ENCODE measurements at places on chromosomes 1 and 21.

DNA sequence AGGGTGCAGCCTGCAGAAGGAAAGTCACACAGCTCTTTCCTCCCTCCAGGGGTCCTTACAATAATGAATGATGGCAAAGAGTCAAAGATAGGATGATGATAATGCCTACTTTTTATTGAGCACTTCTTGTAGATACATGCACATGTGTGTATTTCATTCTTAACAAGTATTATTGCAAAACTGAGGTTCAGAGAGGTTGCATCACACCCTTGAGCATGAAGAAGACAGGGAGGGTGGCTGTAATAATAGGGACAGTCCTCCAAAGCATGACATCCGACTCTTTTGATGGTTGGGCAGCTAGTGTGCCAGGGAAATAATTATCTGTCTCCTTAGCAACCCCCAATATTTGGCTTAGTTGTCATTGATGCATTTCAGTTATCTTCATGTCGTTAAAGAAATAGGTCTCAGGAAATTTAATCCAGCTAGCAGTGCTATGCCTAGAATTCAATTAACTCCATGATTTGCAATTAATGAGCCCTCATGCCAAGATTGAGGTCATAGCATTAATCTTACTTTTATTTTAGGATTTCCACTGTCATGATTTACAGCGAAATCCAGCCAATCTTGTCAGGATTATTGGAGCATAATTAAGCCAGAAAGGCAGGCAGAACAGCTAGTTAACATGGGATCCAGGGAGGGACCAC lies 35.0 kb downstream of the DNAJC6 start:
- DNase-seq: no peak

DNA sequence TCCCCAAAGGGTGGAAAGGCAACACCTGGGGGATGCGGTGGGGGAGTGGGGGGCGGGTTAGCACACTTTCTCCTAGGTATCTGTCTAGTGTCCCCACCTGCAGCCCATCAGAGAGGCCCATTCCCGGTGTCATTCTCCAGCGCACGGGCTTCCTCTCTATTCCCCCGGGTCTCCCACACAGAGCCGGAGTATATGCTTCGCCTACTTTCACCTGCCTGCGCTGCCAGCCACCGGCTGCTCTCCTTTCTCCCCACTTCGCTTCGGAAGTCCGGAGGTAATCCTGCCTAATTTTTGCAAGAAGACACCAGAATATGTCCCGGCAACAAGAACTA lies 852 bp downstream of the RGS7 start:
- DNase-seq: no peak

DNA sequence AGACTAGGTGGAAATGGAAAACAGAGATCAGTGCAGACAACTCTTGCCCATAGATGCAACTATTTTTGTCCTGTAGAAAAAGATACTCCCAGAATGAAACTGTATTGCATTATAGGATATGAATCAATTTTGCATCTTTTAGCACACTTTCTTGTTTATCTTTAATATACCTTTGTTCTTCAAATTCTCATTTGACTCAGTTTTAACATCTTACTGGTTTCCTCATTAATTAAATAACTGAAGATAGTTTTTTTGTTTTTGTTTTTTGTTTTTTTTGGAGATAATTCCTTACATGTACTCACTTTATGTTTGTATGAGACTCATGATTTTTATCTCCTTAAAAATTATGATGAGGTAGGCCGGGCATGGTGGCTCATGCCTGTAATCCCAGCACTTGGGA lies 10.9 kb upstream of the CAMTA1 start:
- DNase-seq: no peak

- DNase-seq: no peak
These were observed 50.2 kb upstream of the NUF2 start for GRCh38 chr1:163271535-163271934.

Measured in stimulated activated CD4-positive, alpha-beta T cell treated with anti-CD3 and anti-CD28 coated beads, Interleukin-4, amount 100 ng/mL, for 48 hours (primary cell).